ENCODE measurements at places on chromosomes 2 and 18. TPM values are rescaled to one million over a fixed set of nuclear protein-coding genes. Genes with fewer than 3 reads are reported as not detected.

The CHRND gene
- not detected for total RNA-seq

DNA sequence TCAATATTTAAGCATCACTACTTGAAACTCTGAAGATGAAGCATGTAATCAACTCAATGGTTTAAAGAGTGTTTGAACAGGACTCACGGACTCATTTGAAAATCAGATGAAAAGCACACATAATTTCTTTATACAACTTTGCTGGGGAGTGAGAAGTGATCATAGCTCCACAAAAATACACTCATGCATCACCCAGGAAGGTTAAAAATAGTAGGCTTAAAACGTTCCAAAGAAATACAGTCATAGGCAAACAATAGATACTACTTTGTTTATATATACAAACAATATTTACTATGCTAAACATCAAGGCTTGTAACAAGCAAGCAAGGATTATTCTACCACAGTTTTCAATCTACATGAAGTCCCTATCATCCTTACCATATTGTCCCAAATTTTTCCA, 11.6 kb downstream of the HNRNPLL start:
- no peak for DNase-seq

The NT5C1B gene
- not detected for total RNA-seq

DNA sequence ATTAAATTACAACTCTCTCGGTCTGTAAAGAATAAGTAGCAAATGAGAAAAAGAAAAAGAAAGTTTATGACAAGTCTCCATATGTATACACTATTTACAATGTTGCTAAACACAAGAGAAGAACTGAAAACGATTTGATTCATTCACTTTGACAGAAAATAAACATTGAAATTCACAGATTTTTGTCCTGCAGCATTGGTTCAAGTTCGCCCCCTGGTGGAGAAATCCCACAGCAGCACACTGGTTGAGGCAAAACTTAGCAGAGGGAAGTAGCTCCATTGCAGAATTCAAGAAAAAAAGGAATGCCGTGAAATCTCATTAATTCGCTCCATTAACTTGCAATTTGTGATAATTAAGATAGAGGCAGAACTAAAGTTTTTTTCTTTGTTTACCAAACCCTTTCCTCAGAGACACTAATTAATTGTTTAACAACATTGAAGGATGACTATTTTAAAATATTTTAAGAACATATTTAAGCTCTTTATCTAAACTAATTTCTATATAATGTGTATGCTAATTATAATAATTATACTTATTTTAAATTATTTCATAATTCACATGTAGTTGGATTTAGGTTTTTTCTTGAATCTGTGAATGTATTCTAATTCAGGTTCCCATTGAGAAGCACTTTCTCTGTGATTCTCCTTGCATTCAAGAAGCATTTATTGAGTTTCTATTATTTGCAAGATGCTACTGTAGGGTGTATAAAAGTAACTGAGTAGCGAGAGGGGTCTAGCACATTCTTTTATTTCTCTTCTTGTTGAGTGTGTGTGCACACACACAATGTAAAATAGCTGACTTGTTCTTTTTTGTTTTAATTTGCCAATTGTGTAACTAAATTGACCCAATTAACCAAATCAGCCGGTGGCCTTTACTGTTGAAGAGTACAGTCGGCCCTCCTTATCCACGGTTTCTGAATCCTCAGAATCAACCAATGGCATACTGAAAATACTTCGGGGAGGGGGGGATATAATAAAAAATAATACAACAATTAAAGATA, 74.1 kb downstream of the COL4A3 start:
- peak; percentile 54 for DNase-seq

The CCDC121 gene
- total RNA-seq, result 5.9 TPM

The WNT6 gene
- 8.1 TPM for total RNA-seq

The TNFAIP6 gene
- not detected for total RNA-seq

The UGT1A10 gene
- not detected for total RNA-seq

DNA sequence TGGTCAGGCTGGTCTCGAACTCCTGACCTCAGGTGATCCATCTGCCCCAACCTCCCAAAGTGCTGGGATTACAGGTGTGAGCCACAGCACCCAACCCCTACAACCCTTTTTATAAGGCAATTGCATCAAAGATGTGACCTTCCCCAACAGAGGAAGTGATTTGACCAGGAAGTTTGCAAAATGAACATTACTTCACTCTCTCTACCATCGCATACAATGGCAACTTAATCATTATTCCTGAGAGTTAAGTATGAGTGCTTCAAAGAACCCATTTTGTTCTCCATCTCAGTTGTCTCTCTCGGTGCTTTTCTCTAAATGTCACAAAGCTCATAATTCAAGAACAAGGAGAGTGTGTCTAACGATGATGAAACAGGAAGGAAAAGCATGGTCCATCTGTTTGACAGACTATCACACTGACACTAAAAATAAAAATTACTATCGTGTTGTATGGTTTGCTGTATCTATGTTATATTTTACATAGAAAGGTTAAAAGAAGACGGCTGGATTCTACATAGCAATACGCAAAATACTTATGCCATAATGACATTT, 18.1 kb upstream of the CREG2 start:
- no peak for DNase-seq

The GFPT1 gene
- 53.0 TPM for total RNA-seq

The FAM161A gene
- total RNA-seq, result 10.1 TPM

- no peak for DNase-seq
Observed at GRCh38 chr18:54416436-54416835, 58.7 kb downstream of the C18orf54 start.

The PID1 gene
- total RNA-seq, result 2.9 TPM

GRCh38 chr18:2874765-2875164, 28.0 kb downstream of the EMILIN2 start:
- DNase-seq, result no peak

DNA sequence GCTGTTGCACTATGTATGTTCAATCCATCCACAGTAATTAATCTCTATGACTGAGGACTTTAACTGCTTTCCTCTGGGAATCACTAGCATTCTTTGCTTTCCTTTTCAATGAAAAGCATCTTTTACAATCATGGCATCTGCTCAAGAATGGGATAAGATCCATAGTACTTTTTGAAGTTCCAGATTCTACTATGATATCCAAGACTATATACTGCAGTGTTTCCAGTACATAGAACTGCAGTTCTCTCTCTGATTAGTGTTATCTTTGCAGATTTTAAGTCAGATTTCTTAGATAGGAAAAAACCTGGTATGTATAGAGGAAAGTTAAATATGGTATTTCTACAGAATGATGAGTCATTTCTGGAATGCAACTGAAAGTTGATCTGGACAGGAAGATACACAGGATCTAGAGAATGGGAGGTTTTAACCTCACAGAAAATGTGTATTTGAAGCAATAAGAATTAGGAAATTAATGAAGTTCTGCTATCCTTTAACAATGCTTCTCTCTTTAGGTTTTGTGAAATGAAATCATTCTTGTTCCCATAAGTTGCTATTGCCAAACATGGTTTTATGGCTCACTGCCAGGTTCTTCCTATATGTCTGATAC, 670.7 kb downstream of the ERBB4 start:
- DNase-seq, result no peak

- no peak for DNase-seq
Observed at GRCh38 chr2:102620332-102620731, 979 bp downstream of the SLC9A2 start.

- DNase-seq, result no peak
Observed at GRCh38 chr2:85911814-85912692, 23.3 kb upstream of the ST3GAL5 start.

- no peak for DNase-seq
Observed at GRCh38 chr2:27802547-27802946, 31.0 kb downstream of the MRPL33 start.

- DNase-seq, result no peak
Observed at GRCh38 chr2:185147361-185147760, 549.0 kb downstream of the ZNF804A start.

The LGALSL gene
- total RNA-seq, result 5.3 TPM

- DNase-seq, result no peak
Observed at GRCh38 chr2:114684403-114684802, 242.0 kb downstream of the DPP10 start.

DNA sequence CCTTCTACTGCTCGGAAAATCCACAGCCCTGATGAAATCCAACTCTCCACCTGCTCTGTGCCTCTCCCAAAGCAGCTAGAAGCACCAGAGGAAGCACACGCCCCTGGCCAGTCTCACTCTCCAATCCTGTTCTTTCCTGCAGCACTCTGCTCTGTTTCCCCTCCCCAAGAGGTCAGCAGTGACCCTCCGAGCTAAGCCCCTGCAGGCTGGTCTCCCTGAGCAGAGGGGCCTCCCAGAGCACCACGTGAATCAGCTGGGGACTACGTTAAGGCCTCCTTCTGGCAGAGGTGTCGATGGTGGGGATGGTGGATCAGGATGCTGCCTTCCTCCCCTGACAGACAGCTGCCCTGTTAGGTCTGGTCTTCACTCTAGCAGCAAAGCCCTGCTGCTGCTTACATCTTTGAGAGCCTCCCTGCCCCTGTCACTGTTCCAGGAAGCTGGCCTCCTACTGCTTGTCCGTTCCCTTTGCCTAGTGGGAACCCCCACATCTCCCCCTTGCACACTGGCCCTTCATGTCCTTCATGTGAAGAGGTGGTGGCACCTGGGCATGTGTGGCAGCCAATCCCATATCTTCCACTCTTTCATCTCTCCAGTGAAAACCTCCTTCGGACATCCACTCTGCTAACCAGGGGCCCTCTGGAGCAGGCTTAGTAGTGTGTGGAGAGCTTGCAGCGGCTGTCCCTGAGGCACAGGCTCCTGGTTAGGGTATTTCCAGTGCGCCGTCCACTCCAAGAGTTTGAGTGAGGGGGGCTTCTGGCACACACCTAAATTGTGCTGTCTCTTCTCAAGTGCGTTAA, 307.5 kb upstream of the HS6ST1 start:
- DNase-seq, result no peak

- DNase-seq, result no peak
Observed at GRCh38 chr2:234374150-234374508, 122.8 kb downstream of the ARL4C start.
